Activated naive CD8-positive, alpha-beta T cell treated with anti-CD3 and anti-CD28 coated beads, Interleukin-2, amount 10 ng/mL, durations not matched to agents 7 days and 5 days (primary cell): ENCODE measurements at places on chromosomes 16 and 17. TPM values are rescaled to one million over a fixed set of nuclear protein-coding genes. Genes with fewer than 3 reads are reported as not detected.

DNA sequence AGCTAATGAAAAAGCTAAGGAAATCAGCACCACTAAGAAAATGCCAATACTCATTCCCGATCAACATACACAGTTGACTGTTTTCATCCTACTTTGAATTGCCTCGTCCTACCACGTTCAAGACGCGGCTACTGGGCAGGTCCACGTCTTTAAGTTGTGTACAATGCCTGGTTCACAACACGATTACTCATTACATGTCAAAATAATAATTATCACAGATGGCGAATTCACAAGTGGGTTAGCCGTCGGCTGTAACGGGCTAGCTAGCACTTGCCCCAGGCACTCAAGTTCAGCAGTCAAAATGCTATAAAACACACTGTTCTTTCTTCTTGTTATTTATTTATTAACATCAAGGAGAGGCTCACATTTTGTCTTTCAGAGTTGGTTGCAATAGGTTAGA is 124.2 kb downstream of the ZFHX3 start:
- no peak for DNase-seq

GRCh38 chr17:79916991-79917901 is 78.0 kb upstream of the CBX4 start:
- no peak for DNase-seq

GRCh38 chr16:81164481-81164880 is 68.3 kb upstream of the GCSH start:
- no peak for DNase-seq

DNA sequence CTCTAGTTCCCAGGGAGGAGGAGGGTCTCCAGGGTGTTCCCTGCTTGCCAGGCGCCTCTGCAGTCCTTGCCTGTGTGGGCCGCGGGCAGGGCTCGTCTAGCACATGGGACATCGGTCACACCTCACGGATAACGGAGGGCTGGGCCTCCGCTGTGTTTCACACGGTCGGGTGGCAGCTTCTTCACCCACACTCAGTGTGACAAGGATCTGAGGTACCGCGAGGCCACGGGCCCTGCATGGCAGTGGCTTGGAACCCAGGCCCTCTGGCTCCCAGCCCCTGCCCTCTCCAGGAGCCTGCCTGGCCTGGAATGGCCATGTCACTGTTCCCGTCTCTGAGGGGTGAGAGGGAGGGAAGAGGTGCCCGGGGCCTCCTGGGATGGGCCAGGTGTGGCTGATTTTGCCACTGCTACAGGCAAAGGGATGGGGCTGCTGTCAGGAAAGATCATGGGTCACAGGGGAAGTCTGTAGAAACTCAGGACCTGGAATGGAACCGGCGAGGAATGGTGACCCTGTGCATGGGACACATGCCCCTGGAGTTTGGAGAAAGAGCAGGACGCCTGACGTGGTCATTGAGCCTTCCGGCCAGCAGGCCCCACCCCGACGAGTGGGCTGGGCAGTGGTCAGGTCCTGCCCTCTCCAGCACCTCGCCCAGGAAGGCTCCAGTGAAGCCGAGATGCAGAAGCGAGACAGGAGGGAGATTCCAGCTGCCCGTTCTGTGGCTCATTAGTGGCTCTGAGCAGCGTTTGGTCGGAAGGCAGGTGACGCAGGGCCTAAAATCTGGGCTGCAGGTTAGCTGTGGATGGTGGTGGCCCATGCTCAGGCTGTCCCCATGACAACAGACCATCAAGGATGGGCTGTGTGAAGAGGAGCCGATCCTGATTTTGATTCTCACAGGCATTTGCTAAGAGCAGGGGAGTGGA is 76.5 kb upstream of the GSE1 start:
- no peak for DNase-seq

GRCh38 chr16:72430121-72430520 is 258.2 kb upstream of the PMFBP1 start:
- DNase-seq, result no peak

GRCh38 chr16:68234188-68235107 is 1.5 kb downstream of the ESRP2 start:
- no peak for DNase-seq

The MYADML2 gene
- total RNA-seq, result not detected

The IGFALS gene
- 0.23 TPM for total RNA-seq

The NPIPA5 gene
- 25.5 TPM for total RNA-seq

The MMD gene
- total RNA-seq, result 44.8 TPM
